Activated CD4-positive, alpha-beta T cell treated with anti-CD3 and anti-CD28 coated beads for 24 hours (primary cell): ENCODE measurements at places on chromosomes 11 and 22.

- no peak for DNase-seq
Observed at GRCh38 chr22:27437570-27437969, 364.0 kb downstream of the MN1 start.

DNA sequence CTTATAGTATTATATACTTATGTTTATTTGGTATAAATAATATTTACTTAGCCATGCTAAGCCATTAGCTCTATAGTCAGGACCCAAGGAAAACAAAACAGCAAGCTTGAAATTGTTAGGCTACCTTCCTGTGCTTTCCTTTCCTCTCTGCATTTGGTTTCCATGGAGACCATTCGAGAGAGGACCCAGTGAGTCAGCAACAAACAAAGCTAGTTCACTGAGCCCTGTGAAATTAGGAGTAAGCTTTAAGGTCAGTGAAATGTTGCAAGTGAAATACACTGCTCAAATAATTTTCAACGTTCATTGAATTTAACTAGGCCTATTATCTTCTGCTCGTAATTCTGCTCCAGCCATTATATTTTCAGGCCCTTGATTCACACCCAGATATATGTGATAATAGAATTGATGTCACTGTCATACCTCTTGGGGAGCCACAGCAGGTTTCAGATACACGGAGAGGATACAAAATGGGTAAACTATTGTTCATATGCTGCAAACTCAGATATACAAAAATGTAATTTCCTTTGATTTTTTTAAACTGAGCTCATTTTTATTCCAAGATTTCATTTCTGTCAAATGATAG, 9.1 kb upstream of the OR10D3 start:
- DNase-seq = no peak

- no peak for DNase-seq
Observed at GRCh38 chr22:26847816-26848215, 190.4 kb downstream of the MIAT start.

DNA sequence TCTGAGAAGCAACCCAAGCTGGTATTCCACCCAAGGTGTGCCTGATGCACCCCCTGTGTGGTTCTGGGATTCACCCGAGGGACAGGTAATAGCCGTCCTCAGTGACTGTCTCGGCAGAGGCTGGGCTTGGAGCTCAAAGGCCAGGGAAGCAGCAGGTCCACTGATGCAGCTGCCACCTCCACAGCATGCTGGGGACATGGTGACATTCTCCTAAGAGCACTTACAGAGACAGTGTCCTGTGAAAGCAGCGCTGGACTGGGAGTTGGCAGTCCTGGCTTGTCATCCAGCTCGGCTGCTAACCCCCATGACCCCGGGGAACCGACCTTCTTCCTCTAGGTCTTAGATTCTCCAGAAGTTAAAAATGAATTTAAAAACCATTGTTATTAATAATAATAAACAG, 72.8 kb downstream of the RPUSD4 start:
- DNase-seq = no peak

- DNase-seq = no peak
Observed at GRCh38 chr11:27291302-27291889, 71.6 kb downstream of the CCDC34 start.

DNA sequence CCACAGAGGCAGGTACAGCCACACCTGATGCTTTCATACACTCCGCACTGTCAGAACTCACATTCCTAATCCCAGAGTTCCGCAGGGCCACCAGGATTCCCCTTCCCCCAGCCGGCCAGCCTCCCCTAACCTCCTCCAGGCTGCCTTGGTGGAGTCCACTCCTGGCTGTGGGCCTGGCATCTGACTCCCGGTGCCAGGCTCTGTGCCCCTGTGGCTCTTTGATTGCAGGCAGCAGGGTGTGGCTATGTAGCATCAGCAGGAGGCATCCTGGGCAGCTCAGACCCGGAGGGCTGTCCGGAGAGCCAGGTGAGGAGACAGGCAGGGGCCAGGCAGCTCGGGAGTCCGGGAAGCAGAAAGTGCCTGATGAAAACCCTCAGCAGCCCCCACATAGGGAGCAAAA, 1432.9 kb downstream of the BRD1 start:
- no peak for DNase-seq

- no peak for DNase-seq
Observed at GRCh38 chr22:44884968-44885805, 124.6 kb downstream of the PHF21B start.

- no peak for DNase-seq
Observed at GRCh38 chr11:124745835-124746620, 6.0 kb downstream of the VSIG2 start.

- DNase-seq = no peak
Observed at GRCh38 chr22:49149721-49150608, 677.7 kb downstream of the BRD1 start.

- no peak for DNase-seq
Observed at GRCh38 chr11:1484695-1485503, 1.7 kb downstream of the MOB2 start.

DNA sequence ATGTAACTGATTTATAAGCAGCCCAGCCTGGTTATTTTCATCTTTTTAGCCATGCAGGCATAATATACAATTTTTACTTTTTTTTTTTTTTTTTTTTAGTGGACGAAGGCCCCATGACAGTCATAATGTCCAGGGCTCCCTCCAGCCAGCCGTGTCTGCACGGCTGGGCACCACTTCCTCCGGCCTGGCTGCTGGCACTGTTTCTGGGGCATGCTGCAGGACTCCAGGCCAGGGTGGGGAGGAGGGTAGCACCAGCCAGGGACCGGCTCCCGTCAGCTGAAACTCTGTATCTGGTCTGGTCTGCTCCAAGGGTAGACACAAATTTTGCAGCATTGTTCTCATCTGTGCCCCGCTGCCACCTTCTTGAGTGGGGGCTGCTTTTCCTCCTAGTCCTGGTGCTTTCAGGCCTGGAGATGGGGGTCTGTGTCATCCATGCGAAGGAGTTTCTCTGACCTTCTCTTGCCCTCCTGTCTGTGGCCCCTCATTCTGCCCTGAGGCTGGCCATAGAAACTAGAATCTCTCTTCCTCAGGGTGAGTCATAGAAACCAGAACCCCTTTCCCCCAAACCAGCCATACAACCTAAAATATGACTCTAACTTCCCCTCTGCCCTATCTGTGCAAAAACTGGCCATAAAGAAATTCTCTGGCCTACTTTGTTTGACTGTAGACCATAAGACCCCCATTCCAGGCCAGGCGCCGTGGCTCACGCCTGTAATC, 9.2 kb upstream of the RRP7A start:
- DNase-seq = no peak

DNA sequence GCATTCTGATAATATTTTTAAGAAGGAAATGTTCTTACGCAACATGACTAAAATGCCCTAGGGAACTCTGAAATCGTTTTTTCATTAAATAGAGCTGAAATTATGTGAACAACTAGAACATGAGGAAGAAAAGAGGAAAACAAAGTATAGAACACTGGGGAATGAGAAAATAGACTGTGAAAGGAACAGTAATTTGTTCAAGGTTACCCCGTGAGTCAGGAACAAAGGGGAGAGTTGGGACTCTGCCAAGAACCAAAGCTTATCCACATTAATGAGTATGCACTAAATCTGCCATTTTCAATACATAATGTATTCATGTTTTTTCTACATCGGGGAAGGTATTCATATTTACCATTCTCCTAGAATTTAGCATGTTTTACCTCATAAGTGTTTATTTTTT, 961.8 kb upstream of the CCDC90B start:
- no peak for DNase-seq

- DNase-seq = no peak
Observed at GRCh38 chr11:33323421-33323820, 66.2 kb downstream of the HIPK3 start.

GRCh38 chr11:66883016-66883965, 26.4 kb downstream of the LRFN4 start:
- DNase-seq = peak; percentile 61

GRCh38 chr11:75470476-75471080, 37.6 kb upstream of the KLHL35 start:
- DNase-seq = no peak

DNA sequence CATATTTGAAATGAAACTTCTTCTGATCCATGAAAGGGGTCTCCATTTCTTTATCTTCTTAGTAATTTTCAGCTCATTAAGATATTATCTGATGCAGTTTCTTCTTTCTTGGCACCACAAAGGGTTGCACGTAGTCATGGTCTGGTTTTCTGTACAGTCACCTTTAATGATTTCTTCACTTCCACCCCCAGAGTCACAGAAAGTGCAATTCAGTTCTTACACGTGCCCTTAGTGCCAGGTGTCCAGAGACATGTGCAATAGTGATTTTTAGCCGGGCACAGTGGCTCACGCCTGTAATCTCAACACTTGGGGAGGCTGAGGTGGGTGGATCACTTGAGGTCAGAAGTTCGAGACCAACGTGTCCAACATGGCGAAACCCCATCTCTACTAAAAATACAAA, 202.8 kb upstream of the MTNR1B start:
- no peak for DNase-seq

DNA sequence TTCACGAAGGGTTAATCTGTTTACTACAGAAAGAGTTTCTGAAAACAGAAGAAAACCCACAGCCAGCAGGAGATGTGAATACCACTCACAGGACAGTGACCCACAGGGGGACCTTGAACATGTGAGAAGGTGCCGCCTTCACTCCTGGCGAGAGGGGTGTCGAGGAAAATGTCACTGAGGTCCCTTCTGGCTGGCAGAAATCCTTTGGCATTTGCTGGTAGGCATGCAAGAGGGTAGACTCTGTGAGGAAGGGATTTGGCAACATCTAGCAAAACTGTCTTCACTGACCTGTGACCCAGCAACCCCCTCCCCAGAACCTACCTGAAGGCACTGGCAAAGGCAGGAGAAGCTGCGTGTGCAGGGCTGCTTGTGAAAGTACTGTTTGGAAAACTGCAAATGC, 8.6 kb downstream of the KCNQ1 start:
- DNase-seq = no peak

DNA sequence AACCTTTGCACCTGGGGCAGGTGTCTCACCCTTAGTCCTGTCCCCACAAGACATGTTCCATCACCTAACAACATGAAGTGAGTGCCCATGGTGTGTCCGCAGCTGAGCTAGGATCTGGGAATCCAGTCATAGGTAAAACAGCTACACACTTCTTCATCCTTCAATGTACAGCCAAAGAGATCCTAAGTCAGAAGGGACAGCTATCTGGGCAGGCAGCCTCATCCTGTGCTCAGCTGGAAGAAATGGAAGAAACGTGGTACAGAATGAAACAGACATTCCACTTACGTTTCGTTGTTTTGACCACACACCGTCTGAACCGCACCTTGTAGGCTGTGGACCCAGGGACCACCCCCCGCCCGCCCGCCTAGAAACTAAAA, 30.8 kb downstream of the PDGFB start:
- DNase-seq = no peak

DNA sequence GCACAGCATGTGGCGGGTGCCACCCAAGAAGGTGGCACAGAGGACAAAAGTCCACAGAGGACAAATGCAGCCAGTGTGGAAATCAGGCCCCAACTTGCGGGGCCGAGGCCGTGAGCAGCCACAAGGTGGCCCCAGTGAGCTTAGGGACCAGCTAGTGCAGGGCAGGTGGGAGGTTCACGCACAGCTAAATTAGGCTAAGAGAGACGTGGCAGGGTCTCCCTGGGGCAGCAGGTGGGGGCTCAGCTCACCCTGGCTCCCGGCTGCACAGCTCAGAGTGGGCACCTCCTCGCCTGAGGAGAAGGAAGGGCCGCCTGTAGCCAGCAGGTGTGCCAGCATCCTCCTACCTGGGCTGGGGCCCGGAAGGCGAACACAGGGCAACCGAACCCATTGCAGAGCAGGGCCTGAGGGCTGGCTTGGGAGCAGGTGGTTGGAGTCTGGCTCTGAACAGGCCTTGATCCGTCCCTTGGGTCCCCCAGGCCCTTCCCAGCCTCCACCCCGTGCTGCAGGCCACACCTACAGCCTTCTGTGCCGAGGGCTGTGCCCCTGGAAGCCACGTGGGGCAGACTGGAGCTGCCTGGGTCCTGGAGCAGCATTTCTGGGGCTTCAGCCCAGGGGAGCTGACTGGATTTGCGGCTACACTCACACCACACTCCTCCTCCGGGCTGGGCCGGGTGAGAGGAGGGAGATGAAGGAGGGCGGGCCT, 26.1 kb upstream of the CELSR1 start:
- peak; percentile 76 for DNase-seq

GRCh38 chr11:62443390-62444235, 24.8 kb downstream of the SCGB1A1 start:
- no peak for DNase-seq

DNA sequence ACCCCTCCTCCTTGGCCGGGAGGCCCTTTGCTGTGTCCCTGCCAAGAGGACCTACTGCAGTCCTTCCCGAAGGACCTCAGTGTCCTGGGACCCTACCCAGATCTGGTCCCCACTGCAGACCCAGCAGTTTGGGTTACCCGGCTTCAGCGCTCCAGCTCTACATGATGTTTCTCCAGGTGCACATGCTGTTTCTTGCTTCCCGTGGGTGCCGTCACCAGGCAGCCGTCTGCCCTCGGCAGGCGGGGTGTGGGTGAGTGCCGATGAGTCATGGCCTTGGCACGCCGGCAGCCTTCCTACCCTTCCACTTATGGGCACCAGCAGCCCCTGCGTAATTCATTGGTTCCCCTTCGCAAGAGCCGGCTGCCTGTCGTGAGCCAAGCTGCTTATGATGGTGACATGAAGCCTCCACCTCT, 101.8 kb downstream of the BCR start:
- no peak for DNase-seq

DNA sequence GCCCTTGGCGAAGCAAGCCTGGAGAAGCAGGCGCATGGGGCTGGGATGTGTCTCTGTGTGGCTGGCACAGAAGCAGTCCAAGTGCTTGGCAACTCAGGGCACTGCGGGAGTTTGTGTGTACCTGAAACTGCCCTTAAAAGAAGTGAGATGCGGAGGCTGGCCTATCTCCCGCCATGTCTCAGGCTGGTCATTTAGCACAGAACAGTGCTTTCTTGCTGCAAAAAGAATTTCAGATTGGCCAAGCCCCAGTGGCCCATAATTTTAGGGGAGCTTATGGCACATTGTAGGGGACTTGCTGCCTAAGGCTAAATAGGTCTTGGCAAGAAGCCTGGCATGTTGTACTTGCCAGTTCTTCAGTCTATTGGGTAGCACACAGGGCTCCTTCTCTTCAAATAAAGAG, 16.4 kb downstream of the EHF start:
- DNase-seq = no peak

- no peak for DNase-seq
Observed at GRCh38 chr11:123357353-123357989, 72.6 kb upstream of the GRAMD1B start.

- no peak for DNase-seq
Observed at GRCh38 chr11:79013509-79013908, 427.3 kb downstream of the TENM4 start.

- no peak for DNase-seq
Observed at GRCh38 chr11:11984563-11984962, 23.9 kb downstream of the DKK3 start.

- DNase-seq = peak; percentile 25
Observed at GRCh38 chr11:126282736-126283591, at the start of gene TIRAP. TSS of gene TIRAP (plus strand) at chr11:126283093. CDS start at chr11:126290895, 7,802 bp downstream.

DNA sequence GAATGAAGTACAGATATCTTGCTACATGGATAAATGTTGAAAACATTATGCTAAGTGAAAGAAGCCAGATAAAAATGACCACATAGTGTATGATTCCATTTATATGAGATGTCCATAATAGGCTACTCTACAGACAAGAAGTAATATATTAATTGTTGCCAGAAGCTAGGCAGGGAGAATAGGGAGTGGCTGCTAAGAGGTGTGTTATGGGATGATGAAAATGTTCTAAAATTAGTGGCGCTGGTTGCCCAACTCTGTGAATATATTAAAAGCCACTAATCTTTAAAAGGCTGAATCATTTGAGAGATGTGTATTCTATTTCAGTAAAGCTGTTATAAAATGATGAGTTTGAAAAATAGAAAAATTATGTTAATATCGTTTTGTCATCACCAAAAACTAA, 144.4 kb downstream of the NCAM1 start:
- no peak for DNase-seq

- DNase-seq = no peak
Observed at GRCh38 chr22:19574247-19574646, 50.0 kb upstream of the CLDN5 start.
